CD4-positive, alpha-beta T cell treated with Interleukin-6 for 4 hours (primary cell): ENCODE measurements at places on chromosomes 12 and 14.

- peak; percentile 57 for DNase-seq
Observed at GRCh38 chr14:65949711-65950516, 536.3 kb upstream of the CCDC196 start.

GRCh38 chr14:46451800-46452199 lies 199.8 kb downstream of the RPL10L start:
- no peak for DNase-seq

DNA sequence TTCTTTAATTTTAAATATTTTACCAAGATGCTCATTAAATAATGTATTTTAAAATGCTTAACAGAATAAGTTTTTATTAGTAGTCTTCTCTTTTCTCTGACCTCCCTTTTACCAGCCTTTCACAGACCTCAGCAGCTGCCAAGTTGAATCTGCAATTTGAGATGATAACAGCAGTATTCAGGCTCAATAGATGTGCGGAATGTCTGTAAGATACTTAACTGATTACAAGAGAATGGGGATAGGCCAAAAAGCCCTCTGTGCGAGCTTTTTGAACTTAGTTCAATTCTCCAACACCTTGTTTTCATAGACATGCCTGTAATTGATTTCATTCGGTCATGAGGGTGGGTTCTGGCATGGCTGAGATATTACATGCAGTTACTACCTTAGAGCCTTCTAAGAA lies 277.2 kb downstream of the TMTC2 start:
- no peak for DNase-seq

DNA sequence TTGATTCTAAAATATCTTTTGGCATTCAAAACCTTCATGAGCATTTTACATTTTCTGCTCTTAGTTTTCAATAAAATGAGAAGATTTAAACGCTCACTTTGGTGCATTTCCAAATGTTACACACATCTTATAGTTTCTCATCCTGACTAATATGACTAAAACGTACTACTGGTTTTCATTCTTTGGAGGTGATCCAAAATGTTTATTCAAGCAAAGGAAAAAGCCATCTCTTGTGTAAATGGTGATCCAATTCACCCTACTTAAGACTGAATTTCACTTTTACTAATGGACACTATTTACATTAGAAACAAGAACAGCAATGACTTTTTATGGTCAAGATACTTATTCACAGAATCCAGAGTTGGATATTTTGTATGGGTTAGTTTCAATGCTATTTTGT lies 86.6 kb downstream of the KITLG start:
- DNase-seq = no peak

- DNase-seq = no peak
Observed at GRCh38 chr12:6346942-6347341, 5.1 kb upstream of the TNFRSF1A start.

GRCh38 chr12:45076417-45077026 lies 25.6 kb upstream of the DBX2 start:
- DNase-seq = no peak

DNA sequence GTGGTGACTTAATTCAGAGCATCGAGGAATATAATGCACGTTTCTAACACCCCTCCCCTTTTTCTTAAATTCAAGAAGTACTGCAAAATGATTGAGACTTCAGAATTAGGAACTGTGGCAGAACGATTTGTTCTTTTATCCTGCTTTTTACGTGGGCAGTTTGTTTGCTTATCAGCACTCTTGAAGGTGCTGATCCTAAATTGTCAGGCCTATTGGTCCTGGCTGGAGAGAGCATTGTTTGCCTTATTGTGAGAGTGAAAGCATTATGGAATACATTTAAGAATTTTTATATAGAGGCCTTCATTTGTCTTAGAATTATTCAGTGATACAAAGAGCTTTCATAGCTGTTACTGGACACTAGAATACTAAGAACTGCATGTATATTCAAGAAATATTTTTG lies 59.1 kb downstream of the TMTC2 start:
- DNase-seq = no peak

DNA sequence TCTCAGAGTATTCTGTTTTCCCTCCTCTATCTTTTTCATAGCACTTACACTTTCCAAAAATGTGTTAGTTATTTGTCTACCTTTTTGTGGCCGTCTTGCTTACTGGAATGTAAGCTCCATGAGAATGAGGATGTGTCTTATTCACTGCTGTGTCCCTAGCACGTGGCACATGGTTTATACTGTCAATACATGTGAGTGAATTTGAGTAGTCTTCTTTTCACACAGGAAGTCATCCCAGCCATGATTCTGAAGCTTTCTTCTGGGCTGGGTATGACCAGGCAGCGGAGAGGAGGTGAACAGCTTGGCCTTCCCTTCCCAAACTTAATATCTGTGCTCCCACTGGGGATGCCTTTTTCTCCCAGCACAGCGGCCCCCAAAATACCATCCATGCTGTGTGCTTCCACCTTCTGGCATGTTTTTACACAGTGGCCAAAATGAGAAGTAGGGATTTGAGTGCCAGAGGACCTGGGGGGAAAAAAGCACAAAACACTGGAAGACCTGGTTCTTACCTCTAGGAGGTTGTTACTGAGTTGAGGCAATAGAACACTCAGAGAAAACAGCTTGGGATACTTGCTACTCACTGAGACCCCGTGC lies 10.3 kb downstream of the PLEKHG3 start:
- DNase-seq = no peak

DNA sequence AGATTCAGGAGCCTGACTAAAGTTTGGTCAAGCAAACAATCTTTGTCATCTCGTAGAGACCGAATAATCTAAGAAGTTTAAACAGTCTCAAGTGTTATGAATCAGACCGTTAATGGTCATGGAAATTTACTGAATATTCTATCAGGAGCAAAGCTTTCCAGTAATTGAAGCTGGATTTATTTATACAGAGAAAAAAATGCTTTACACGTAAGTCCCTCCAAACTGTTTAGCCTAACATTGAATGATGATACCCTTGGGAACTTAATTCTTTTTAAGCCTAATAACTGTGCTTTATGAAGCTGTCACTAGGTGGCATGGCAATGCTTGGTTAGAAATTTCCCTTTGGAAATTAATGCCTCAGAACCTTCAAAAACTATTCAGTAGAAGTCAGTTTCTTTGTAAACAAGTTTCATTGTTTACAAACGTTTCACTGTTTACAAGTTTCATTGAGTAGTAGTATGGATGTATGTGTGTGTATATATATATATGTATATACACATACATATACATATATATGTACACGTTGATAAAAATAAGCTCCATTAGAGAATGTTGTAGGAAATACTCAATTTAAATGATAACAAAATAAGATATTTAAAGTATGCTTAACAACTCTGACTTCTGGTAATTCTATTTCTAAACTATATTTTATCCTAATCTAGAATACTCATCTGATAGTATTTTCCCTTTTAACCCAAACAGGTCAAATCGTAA lies 32.1 kb downstream of the DEPDC4 start:
- DNase-seq = peak; percentile 8

DNA sequence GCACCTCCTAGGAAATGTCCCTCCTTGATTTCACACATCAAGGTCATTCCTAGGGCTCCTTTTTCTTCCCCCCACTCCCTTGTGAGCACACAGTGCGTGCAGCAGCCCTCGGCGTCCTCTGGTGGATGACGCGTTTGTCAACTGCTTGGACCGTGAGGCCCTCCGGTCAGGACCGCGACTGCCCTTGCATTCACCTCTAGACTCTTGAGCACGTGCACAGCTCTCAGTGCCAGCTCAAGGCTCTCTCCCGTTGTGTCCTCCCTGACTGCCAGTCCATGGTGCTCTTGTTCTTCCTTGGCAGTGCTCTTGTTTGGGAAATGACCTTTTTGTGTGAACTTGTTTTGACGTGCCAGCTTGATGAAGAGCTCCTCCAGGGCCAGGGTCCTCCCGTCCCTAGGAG lies 67.9 kb downstream of the TSPAN9 start:
- DNase-seq = no peak

DNA sequence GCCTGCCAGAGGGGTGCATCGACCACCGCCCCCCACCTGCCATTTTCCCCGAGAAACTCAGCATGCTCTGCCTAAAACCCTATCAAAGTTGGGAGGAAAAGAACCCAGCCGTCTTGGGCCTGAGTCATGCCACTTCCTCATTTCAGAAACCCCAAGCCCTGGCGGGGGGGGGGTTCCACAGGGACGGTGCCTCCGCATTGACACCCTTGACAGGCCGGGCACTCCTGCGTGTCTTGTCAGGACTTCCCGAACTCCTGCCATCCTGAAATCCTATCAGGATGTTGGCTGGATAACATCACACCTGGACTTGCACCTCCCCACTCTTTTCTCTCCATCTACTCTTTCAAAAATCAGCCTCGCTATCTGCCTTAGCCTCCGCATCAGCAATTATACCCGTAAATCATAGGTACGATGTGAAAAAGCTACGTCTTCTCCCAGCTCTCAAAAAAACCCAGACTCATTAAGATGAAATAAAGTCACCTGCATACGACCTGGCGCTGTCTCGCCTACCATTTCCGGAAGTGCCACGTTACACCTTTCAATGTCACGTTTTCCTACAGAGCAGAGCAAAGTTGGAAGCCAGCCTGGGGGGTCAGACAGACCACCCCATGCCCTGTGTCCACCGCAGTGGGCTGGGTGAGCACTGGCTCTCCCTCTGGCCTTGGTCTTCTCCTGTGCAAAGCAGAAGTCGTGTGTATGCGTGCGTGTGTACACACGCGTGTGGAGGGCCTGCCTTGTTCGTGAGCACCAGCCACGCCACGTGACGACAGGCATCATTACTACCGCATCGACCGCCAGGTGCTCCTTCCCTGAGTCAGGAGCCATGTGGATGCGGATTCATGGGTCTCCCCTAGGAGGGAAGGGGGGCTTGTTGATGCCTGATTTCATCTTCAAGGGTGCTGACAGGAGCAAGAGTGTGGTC lies 96.7 kb downstream of the RFLNA start:
- peak; percentile 71 for DNase-seq

GRCh38 chr12:54047160-54047963 lies 6.3 kb upstream of the HOXC4 start:
- no peak for DNase-seq

- DNase-seq = no peak
Observed at GRCh38 chr12:3768911-3769447, 16.1 kb upstream of the CRACR2A start.

GRCh38 chr14:105889666-105890473 lies 363.5 kb downstream of the TMEM121 start:
- DNase-seq = no peak

DNA sequence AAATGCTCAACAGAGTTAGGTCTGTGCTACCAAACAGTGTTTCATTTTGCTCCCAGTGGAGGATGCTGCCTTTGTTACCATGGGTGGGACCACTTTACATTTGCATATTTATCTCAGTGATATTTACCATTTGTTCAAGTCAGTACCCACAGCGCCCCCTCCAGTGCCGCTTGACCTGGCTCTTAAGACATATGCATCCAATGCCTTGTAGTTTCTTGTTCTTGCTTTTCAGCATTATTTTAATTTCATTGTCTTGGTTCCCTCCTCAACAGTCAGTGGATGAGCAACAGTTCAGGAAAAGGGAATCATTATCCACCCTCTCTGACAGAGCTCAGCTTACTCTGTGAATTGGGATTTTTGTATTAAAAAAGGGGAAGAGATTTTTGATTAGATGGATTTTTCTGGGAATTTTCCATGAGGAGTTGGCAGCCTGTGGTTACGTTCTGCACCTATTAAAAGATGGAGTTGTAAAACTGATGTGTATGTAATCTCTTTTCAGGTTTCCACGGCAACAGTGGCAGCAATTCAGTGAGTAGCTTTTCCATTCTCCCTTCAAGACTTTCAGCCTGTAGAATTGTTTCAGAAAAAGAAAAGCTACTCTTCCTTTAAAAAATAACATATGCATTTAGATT lies 240.5 kb upstream of the DAAM1 start:
- no peak for DNase-seq

GRCh38 chr12:70637303-70638085 lies at the start of gene PTPRB:
Gene PTPRB (minus strand): TSS chr12:70637429. CDS start chr12:70637395, 34 bp downstream.
- no peak for DNase-seq

DNA sequence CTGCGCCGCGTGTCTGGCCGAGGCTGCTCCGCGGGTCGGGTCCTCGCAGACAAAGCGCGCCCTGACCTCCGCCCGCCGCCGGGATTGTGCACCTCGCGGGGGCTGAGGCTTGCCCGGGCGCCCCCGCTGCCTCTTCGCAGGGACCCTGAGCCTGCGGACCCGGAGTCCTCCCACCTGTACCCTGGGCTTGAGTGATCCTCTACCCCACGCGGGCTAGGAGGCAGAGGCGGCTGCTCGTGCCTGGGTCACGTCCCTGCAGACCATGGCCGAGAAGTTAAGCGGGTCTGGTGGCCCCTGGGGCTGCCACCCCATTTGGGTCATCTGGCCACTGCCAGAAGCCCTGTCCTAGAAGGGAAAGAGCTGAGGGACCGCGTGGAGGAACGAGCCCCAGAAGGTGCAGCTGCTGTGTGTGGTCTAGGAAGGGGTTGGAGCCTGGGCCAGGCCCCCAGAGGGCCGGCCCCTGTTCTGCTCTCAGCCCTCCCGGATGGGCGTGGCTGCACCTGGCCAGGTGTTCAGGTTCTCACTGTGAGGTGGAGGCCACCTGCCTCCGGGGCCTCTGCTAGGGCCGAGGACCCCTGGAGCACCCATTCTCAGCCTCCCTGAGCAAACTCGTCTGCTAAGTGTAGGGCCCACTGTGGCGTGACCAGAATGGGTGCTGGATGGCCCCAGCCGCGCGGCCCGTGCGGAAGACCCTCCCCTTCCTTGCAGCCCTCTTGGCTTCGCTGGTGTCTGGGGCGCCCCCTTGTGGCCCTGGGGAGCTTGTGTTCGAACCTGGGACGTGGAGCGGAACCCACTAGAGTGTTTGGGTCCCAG lies 49.6 kb downstream of the LRCOL1 start:
- DNase-seq = peak; percentile 81

DNA sequence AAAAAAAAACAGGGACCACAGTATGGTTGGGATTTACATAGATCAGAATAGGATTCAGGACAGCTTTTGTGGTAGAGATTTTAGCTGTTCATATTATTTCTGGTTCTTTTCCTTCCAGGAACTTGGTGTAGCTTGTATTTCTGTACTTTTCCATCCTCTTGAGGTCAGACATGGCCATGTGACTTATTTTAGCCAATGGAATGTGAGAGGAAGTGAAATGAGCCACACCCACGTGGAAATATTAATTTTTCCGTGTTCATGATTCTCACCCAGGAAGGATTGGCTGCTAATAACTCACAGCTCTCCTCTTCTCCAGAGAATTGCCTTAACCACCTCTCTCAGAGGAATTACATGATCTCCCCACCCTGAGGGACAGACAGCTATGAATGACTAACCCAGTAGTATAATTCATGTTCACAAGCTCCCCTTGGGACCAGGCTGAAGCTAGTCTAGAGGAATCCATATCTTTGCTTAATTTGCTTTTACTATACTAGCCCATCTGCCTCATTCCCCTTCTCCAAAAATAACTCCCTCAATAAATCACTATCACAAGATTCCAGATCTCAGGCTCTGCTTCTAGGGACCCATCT lies 340.4 kb downstream of the NUAK1 start:
- DNase-seq = no peak

DNA sequence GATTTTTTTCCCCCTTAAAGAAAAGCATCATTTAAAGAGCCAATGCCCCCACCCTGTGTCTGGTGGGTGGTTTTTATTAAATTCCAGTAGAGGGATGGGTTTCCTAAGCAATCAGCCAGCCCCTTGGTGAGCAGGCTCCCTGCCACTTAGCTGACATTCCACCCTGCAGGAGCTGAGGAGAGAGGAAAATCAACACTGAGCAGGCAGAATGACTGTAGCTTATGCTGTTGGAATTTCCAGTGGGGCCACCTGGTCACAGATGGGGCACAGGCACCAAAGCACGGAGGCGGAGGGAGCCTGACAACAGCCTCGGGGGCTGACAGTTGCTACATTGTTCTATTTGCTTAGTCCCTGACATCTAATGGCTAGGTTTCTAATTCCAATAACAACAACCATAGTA lies 127.7 kb downstream of the TMEM30B start:
- no peak for DNase-seq
